Activated T-cell treated with anti-CD3 and anti-CD28 coated beads, Interleukin-2, amount 50 U/mL, for 4 hours (primary cell): ENCODE measurements at places on chromosomes 12 and 14. TPM values are rescaled to one million over a fixed set of nuclear protein-coding genes. Genes with fewer than 3 reads are reported as not detected.
A peak's percentile ranks its signal among the peaks of the same experiment; 100 is the strongest.

Gene RAB35
- total RNA-seq: 90.8 TPM

GRCh38 chr12:4566474-4566873, 4.5 kb downstream of the DYRK4 start:
- DNase-seq: no peak

GRCh38 chr12:9124383-9125031, 8.8 kb upstream of the A2M start:
- DNase-seq: no peak

- DNase-seq: no peak
These were observed 229.9 kb downstream of the NTF3 start for GRCh38 chr12:5661811-5662210.

- DNase-seq: no peak
These were observed 12.2 kb upstream of the CLEC2A start for GRCh38 chr12:9944391-9944790.

DNA sequence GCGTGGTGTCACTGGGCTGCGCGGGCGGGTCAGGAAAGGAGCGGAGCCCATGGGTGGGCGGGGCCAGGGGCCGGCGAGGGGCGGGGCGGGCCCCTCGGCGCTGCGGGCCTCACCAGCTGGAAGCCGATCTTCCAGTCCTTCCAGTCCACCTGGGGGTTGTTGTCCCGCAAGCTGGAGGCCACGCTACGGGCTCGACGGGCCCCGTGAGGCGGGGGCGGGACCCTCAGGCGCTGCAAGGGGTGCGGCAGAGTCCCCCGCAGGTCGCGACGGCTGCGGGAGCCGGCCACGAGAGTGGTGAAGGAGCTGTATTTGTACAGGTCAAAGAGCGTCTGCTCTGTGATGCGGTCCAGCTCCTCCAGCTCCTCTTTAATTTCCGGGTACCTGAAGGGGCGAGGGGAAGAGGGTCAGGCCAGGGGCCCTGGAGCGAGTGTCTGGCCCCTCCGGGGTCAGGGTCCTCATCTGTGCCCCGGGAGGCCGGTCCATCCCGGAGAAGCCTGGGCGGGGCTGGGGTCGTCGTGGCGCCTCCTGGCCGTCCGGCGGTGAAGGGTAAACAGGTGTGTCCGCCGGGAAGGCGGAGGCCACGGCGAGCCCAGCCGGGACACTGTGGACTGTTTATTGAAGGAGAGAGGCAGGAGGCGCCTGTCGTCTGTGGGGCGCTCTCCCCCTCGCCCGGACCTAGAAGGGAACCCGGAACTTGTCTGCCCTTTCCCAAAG, 11.9 kb downstream of the SCNN1A start:
- peak; percentile 67 for DNase-seq

Gene PRB2
- total RNA-seq: not detected

DNA sequence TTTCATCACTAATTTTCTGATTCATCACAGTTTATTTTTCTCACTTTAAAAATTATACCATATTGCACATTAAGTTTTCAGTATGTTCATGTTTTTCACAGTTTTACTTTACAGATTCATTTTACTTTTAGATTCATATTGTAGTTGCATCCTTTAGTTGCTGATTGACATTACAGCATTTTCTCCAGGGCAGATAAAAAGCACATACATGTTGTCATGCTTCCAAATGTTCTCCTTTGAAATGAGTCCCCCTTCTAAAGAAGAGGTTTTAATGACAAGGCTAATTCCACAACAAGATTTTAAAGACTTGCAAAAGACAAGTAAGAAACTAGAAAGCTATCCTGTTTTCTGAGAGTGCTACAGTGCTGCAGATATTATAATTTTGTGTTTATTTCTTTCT, 72.1 kb upstream of the RASSF8 start:
- DNase-seq: no peak

DNA sequence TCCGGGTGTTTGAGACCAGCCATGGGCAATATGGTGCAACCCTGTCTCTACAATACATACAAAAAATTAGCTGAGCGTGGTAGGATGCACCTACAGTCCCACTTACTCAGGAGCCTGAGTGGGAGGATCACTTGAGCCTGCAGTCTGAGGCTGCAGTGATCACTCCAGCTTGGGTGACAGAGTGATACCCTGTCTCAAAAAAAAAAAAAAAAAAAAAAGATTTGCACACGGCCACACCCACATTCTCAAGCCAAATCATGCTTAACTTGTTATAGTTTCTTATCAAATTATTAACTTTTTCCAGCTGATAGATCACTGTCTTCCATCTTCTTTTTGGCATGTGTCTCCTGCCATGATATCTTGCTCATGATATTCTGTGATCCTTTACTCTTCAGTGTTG, 6.8 kb downstream of the DRAM1 start:
- no peak for DNase-seq

- no peak for DNase-seq
These were observed 225.0 kb upstream of the G2E3 start for GRCh38 chr14:30333934-30334333.

Gene TAS2R19
- total RNA-seq: 1.1 TPM

GRCh38 chr14:45641541-45641940, 388.5 kb upstream of the MIS18BP1 start:
- no peak for DNase-seq

- no peak for DNase-seq
These were observed 18.0 kb downstream of the RIMBP2 start for GRCh38 chr12:130698106-130698505.
